SIG-M5 (cell line): ENCODE measurements at places on chromosomes 5 and 9.

- DNase-seq, result no peak
Measured at GRCh38 chr5:159313197-159313596, 17.1 kb downstream of the IL12B start.

DNA sequence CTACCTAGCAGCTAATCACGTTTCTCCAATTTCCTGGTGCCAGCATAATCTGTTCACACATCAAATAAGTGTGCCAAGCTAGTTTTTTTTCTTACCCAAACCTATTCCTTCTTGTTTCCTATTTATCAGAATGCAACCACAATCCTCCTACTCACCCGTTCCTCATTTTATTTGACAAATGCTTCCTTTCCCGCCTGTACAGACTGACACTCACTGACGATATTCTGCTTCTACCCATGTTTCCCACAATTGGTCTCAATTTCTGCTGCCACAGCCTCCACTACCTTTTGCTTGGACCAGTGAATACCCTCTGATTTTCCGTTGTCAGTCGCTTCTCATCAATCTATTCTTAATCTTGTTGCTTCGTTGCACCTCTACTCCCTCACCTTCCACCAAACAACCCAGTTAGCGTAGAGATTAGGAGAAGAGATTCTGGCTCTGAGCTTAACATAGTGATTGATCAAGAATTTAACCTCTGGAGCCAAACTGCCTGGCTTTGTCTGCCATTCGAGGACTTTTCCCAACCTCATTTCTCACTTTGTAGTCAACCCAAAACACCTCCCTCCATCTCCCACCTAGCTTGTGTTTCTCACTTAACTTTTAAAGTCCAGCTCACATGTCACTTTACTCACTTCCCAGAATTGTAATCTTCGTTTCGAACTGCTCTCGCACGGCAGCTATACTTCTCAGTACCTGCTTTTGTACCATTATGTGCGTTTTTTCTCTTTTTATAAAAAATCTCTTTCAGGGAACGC, 729 bp upstream of the TMEM38B start:
- DNase-seq, result no peak

DNA sequence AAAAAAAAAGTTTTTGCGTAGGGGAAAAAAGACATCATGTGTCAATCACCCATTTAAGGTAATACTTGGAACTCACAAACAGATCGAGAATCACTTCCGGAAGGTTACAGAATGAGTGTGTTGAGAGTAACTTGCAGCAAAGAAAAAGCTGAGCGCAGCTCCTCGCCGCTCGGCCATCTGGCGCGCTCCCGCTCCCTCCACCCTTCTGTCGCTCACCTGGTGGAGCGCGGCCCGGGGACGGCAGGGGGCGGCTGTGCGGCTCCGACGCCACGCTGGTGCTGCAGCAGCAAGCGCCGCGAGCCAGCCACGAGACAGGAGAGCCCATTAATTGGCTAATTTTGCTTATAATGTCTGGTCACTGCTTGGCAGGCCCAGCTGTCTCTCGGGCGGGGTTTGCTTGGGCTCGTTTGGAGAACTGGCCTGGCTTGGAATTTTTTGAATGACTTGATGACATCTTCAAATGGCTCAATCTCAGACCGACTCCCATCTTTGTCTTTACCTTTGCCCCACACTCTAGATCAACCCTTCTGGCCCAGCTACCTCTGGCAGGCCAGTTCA, 601.8 kb downstream of the CCDC171 start:
- DNase-seq, result no peak

DNA sequence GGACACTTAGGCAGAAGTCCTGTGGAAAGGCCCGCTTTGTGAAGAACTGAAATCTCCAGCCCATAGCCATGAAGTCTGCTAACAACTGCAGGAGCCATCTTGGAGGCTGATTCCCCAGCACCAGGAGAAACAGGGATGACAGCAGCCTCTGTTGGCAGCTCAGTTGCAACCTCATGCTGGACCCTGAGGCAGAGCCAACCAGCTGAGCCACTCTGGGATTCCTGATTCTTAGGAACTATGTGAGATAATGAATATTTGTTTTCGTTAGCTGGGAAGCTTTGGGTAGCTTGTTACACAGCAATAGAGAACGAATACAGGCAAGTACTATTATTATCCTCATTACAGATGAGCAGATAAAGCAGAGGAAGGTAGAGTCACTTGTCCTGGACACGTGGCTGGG, 210.5 kb upstream of the ANKH start:
- no peak for DNase-seq

- DNase-seq, result no peak
Measured at GRCh38 chr5:73440262-73440661, 8.3 kb downstream of the FOXD1 start.

DNA sequence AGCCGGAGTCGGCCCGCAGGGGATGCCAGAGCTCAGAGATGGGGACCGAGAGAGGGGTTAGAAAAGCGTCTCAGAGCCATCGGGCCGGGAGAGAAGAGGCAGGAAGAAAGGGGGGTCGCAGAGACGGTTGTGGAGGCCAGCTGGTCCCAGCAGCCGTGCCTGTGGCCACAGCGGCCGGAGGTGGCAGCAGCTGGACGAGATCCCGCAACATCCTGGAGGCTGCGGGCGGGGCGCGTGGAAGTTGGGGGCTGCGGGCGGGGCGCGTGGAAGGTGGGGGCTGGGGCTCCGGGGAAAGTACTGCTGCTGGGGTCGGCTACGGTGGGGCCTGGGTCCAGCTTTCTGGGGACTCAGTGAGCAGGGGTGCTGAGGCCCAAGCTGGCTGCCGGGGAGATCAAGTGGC, 34.4 kb upstream of the EGFL7 start:
- DNase-seq, result no peak

GRCh38 chr5:116942622-116943021, 368.0 kb upstream of the SEMA6A start:
- DNase-seq, result no peak

DNA sequence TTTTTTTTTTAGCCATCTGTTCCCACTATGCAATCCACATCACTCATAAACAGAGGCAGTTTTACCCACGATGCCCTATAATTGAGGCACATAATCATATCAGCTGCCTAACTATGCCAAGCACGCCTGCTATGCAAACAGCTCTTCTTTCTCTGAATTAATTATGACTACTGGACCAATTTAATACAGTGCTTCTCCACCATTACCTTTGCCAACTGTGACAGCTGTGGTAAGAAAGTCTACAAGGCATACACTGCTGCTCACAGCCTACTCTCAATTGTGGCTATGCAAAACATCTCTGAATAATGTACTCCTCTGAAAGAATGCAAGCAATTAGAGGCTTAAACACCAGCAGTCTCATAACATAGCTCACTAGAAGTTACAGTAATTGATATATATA, 97.1 kb downstream of the DTWD2 start:
- DNase-seq, result no peak

GRCh38 chr9:94783928-94784327, 57.4 kb downstream of the AOPEP start:
- DNase-seq, result no peak

DNA sequence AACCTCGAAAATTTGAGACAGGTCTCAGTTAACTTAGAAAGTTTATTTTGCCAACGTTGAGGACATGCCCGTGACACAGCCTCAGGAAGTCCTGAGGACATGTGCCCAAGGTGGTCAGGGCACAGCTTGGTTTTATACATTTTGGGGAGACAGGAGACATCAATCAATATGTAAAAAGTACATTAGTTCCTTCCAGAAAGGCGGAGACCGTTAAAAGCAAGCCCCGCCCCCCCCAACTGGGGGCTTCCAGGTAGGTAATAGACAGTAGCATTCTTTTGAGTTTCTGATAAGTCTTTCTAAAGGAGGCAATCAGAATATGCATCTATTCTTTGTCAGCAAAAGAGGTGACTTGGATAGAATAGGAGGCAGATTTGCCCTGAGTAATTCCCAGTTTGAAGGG, 599 bp upstream of the MOCS2 start:
- no peak for DNase-seq

DNA sequence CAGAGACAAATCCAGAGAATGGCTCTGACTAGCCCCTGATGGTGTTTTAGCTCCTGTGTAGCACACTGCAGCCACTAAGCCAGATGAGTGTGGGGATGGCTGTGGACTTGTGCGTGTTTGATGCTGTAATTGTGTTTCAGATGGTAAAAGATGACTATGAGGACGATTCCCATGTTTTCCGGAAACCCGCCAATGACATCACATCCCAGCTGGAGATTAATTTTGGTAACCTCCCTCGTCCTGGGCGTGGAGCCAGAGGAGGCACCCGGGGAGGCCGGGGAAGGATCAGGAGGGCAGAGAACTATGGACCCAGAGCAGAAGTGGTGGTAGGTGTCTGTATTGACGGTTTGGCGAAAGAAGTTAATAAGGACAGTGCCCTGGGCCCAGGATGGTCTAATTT, 38.0 kb downstream of the HABP4 start:
- DNase-seq, result no peak

- no peak for DNase-seq
Measured at GRCh38 chr5:45110399-45110798, 301.7 kb downstream of the MRPS30 start.

DNA sequence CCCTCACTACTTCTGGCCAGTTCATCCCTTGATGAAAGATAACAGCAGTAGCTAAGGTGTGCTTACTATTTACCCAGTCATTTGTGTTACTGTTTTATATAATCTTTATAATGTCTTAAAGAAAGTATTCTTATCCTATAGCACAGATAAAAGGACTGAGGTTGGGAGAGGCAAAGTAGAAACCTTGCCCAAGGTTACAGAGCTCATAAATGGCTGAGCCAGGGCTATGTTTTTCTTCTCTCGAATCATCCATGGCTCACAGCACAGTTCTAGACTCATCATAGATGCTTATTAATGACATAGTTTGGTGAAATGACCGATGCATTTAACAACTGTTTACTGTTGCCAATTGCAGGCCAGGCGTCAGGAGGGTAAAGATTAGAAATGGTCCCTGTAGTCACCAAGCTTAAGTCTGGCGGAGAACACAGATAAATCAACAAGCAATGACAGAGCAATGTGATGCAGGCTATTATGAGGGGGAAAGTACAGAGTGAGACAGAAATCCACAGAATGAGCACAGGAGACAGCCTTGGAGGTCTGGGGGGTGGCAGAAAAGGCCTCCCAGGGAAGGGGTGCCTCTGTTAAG, 65.6 kb upstream of the ZNF622 start:
- no peak for DNase-seq

DNA sequence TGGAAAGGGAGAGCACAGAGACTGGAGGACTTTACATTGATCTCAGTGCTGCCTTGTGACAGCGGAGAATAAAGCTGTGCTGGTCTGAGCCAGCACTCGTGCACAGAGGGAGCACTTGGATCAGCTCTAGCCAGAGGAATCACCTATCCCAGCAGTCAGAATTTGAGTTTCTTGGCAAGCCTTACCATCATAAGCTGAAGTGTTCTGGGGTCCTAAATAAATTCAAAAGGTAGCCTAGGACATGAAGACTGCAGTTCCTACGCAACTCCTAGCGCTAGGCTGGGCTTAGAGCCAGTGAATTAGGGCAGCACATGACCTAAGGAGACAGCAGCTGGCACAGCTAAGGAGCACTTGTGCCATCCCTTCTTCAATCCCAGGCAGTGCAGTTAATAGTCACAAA, 119.5 kb downstream of the HMHB1 start:
- DNase-seq, result no peak

DNA sequence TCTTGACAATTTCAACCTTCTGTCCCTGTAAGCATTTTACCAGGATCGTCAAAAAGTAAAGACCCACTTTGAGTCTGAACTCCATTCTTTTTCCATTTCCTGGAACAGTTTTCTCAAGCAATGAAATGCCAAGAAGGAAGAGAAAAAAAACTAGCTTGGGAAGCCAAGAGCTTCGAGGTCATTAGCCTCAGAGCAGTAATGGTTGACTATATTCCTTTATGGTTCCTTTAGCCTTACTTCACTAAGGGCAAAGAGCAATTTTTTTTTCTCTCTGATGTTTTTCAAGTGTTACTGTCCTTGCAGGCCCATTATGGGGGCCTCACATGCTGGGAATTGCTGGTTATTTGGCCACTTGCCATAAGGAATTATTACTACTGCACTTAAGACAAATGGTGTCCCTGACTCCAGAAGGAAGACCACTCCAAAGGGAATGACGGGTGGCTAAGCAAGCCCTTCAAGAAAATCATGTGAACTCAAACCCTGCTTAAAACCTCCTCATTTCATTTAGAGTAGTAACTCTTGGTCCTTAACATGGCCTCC, 37.1 kb downstream of the BNC2 start:
- DNase-seq, result no peak

DNA sequence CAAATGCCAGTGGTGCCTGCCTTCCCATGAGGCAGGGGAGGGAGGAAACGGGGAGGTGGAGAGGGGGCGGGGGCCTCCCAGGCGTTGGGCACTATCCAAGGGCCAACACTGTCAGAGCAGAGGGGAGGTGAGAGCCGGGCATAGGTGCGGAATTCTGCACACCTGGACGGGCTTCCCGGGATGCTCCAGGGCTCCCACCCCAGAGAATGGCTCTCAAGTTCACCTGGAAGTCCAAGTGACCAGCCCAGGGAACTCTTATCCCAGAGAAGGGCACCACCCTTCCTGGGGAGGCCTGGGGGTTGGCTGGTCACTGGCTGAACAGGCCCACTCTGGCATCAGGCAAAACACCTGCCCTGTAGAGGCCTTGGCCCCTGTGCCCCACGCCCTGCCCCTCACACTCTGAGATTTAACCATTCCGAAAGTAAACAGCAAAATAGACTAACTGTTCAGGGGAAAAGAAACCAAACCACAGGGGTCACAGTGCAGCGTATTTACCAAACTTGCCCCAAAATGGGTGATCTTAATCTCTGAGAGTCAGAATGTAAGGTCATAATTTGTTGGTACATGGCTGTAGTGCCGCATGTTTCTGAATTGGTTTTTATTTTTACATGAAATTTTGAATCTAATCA, 2.7 kb downstream of the CSF2 start:
- no peak for DNase-seq

DNA sequence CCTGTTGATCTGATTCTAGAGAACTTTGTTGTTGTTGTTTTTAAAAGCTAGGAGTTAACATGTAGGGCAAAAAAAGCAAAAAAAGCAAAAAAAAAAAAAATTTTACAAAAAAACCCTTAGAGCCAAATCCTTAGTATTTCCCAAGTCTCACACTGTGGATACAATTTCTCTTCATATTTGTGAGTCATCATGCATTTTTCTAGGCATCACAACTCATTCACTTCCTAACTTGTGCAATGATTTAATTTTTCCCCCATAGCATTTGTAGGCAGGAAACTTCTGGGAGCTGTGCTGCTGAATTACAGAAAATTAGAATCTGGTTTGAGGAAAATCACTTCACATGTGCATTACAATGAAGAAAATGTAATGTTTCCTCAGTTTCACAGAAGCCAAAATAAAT, 91.9 kb downstream of the MARCHF3 start:
- no peak for DNase-seq

DNA sequence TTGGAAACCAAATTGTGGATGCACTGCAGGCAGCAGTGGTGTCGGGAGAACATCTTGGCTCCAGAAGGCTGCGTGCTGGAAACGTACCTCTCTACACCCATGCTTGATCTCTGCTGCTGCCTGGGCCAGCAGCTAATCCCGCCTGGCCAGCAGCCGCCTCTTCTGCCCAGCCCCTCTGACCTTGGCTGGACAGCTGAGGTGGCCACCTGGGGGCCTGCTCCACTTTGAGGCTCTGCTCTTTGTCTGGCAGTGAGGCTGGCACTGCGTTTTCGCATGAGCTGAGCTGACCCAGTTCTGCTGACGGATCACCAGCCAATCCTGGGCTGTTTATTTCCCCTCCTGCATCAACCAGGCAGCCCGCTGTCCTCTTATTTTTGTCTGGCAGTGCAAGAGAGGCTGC, 154.9 kb downstream of the TENT4A start:
- DNase-seq, result no peak

GRCh38 chr5:156251076-156251475, 75.9 kb upstream of the SGCD start:
- no peak for DNase-seq
